ENCODE measurements at places on chromosomes 5 and 9.
A peak's percentile ranks its signal among the peaks of the same experiment; 100 is the strongest.

- no peak for DNase-seq
These were observed 49.5 kb downstream of the SEMA4D start for GRCh38 chr9:89448381-89448780.

GRCh38 chr5:132049559-132049958 is 10.9 kb upstream of the IL3 start:
- DNase-seq: no peak

DNA sequence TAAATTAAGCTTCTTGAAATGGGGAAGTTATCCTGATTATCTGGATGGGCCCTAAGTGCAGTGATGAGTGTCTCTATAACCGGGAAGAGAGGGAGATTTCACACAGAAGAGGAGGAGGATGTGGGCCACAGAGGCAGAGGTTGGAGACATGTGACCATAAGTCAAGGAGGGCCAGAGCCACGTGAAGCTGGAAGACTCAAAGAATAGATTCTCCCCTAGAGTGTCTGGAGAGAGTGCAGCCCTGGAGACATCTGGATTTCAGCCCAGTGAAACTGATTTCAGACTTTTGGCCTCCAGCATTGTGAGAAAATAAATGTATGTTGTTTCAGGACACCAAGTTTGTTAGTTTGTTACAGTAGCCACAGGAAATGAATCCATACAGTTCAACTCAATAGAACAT is 442.9 kb downstream of the NTRK2 start:
- no peak for DNase-seq

GRCh38 chr9:18143073-18143745 is 330.7 kb upstream of the ADAMTSL1 start:
- no peak for DNase-seq

DNA sequence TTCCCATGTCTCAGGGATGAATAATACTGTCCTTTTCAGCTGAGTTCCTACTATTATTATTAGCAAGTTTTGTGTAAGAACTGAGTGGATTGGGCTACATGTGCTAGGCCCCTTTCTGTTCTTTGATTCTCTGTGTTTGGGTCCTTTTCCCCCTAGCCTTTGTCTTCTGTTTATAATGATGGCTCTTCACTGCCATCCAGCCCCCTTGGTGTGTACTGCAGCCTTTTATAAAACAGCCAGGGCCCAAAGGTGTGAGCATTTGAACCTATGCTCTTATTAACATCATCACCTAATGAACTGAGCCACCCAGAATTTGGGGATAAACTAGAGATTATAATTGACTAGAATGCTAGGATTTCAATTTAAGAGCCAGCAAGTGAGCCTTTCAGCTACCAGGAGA is 52.6 kb downstream of the PLAC8L1 start:
- DNase-seq: no peak

GRCh38 chr5:74412066-74412465 is 228.5 kb downstream of the ENC1 start:
- DNase-seq: no peak

- no peak for DNase-seq
These were observed 583 bp upstream of the AQP3 start for GRCh38 chr9:33447799-33448553.

GRCh38 chr9:20379804-20380225 is 242.5 kb downstream of the MLLT3 start:
- no peak for DNase-seq

- DNase-seq: no peak
These were observed 8.2 kb upstream of the TNFAIP8 start for GRCh38 chr5:119347574-119347973.

DNA sequence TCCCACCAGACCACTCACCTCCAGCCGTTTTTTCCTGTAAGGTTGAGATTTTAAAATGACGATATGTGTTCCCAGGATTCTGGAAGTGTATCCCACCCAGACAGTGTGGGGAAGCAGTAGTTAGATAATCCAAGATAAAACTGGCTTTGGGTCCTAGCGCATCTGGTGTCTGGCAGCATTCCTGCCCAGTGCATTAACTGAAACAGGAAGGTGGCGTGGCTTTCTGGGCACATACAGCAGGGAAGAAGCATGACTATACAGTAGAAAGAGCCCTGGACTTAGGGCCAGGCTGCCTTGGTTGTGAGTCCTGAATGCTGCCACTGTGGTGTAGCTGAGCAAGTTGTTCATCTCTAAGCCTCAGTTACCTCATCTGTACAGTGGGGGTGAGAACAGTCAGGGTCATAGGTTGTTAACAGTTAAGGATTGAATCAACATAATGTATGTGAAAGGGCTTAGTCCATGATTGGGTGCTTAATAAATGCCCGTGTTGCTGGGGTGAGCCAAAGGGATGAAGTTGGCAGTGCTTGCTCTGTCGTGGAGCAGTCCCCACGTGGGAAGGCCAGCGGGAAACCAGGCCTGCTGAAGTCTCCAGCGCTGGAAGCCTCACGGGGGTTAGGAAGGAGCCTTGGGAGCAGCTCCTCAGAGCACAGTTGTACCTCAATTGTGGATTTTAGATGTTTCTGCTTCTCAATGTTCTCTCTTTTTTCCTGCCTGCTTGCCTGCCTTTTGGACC is 18.0 kb downstream of the CLTA start:
- no peak for DNase-seq

DNA sequence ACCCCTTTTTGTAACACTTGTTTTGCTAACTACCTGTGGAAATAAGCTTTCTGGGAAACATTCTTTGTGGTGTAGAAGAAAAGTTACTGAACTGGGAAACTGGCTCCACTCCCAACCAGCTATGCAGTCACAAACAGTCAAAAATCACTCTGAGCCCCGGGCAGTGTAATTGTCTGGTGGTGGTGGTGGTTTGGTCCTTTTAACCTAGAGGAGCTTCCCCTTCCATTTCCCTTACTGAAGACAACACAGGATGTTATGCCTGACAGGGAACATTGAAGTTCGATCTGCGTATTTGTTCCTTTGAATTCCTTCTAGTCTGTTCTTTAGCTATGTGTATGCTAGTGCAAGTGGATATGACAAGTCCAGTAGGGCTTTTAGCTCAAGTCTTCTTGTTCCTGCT is 56.8 kb upstream of the TBCA start:
- no peak for DNase-seq

DNA sequence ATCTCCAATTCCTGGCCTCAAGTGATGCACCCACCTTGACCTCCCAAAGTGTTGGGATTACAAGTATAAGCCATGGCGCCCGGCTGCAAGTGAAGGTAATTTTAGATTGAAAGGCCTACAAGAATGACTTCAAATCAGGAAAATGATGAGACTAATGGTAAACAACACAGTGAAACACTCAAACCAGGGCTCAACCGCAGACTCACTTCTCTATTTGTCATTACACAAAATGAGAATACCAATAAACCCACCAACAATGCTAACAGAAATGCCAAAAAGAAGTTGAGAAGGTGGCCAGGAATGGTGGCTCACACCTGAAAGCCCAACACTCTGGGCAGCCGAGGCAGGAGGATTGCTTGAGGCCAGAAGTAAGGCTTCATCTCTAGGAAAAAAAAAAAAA is 92.1 kb downstream of the UBAP2 start:
- peak; percentile 14 for DNase-seq

DNA sequence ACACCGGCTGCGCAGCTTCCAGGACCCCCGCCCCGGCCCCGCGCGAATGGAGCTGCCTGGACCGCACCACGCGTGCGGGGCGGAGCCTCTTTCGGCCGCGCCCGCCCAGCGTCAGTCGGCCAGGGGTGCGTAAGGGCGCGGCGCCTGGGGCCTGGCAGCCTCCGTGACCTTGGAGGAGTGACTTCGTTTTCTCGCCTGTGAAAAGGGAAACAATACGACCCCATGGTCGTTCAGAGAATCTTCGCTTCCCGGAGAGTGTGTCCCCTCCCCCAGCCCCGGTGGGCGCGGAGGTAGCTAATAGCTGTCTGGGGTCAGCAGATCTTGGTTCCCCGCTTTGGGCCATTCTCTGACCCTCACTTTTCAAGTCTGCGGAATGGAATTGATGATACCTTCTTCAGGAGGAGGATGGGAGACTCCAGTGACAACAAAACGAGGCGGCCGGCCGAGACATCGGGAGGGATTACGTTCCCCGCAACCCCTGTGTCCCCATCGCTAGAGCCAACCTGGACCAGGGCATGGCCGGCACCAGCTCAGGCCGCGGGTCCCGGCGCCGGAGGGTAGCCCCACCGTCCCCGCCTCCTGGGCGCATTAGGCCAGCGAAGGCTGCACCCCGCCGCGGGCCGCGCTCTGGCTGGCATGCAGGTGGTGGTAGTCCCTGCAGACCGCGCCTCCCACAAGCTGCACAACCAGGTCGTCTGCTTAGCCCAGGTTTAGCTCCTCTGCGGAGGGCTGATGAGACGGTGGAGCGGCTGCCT is 5.5 kb upstream of the CDHR2 start:
- peak; percentile 86 for DNase-seq

GRCh38 chr9:1100945-1101344 is 50.8 kb downstream of the DMRT2 start:
- DNase-seq: no peak

DNA sequence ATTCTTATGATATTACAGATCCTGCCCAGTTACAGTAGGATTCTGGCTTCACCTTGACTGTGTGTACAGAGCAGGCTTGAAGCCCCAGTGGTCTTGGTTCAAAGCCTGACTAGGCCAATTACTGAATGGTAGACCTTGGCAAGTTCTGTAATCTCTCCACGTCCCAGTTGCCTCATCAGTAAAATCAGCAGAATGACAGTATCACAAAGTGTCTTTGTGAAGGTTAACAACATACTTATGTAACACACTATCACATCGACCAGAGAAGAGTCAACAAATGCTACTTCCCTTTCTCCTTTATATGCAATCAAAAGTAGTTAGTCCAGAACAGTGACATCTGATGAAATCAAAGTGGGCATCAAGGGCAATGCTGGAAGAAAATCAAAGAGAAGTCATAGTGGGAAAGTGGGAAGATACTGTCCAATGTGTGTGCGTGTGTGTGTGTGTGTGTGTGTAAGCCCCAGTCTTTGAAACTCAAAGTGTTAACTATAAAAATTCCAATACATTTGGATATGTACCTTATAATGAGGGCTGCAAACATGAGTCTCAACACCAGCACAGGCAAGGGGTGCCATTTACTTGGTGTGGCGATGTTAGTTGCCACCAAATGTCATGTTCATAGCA is 93.5 kb upstream of the EGFLAM start:
- no peak for DNase-seq

Measured in GM06990 (cell line).